Activated CD8-positive, alpha-beta memory T cell treated with anti-CD3 and anti-CD28 coated beads for 1 hour (primary cell): ENCODE measurements at places on chromosomes 7 and 10.

DNA sequence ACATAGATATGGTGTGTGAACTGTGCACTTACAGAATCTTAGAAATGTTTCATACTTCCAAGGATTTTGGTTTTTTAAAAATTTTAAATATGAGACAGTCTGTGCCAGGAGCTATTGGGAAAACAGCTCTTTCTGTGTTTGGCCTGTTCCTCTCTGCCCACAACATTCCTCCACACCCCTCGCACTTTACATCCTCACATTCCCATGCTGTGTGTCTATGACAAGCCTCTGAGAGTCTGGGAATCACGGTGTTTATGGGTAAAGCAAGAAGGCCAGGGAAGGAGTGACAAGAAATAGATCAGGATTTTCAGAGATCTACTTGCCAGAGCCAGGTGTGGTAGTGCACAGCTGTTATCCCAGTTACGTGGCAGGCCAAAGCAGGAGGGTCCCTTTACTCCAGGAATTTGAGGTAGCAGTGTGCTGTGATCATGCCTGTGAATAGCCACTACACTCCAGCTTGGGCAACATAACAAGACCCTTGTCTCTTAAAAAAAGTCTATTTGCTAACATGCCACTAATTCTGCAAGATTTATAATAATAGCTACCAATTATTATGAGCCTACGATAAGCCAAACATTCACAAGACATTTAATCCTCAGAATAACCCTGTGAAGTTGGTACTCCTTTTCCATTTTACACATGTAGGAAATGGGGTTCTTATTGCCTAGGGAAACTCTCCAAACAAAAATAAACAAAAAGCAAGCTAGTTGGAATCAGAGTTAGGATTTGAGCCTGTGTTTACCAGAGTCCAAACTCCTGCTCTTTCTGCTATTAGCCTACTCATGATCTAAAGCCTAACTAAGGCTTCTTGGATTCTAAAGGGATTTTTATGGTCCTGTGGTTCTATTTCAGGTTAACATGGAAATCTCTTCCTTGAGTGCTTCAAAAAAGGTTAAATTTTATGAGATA lies 168.3 kb upstream of the SP8 start:
- no peak for DNase-seq

DNA sequence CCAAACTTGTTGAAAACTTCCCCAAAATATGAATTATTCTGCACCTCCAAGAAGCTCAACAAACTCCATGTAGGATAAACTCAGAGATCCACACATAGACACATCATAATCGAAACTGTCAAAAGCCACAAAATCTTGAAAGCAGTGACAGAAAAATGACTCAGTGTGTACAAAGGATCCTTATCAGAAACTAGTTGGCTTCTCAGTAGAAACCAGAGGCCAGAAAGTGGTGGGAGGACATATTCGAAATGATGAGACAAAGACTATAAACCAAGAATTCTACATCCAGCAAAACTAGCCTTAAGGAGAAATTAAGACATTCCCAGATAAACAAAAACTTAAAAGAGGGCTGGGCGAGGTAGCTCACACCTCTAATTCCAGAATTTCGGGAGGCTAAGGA lies 38.5 kb downstream of the MCMBP start:
- DNase-seq: no peak

DNA sequence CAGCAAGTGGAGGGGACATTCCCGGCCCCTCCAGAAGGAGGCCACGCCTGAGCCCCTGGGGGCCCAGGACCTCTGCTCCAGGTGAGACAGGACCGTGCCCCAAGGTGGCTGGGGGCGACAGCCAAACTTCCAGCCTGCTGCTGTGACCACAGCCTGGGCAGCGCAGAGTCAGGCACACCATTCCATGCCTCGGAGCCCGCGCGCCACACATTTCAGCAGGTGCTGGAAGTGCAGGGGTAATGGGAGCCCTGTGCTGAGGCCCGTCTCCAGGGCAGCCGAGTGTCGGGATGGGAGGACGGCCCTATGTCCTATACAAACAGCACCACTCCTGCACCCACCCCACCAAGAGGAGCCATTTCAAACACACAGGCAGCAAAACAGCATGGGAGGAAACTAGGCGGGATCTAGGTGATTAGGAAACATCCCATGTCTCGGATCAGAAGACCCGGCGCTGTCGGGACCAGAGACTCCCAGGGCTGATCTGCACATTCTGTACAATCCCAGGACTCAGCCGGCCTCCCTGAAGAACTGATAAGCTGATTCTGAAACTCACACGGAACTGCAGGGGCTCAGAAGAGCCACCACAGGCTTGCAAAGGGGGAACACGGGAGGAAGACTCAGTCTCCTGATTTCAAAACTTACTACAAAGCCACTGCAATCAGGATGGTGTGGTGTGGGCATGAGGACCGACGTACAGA lies 272.3 kb downstream of the ELFN1 start:
- DNase-seq: no peak

DNA sequence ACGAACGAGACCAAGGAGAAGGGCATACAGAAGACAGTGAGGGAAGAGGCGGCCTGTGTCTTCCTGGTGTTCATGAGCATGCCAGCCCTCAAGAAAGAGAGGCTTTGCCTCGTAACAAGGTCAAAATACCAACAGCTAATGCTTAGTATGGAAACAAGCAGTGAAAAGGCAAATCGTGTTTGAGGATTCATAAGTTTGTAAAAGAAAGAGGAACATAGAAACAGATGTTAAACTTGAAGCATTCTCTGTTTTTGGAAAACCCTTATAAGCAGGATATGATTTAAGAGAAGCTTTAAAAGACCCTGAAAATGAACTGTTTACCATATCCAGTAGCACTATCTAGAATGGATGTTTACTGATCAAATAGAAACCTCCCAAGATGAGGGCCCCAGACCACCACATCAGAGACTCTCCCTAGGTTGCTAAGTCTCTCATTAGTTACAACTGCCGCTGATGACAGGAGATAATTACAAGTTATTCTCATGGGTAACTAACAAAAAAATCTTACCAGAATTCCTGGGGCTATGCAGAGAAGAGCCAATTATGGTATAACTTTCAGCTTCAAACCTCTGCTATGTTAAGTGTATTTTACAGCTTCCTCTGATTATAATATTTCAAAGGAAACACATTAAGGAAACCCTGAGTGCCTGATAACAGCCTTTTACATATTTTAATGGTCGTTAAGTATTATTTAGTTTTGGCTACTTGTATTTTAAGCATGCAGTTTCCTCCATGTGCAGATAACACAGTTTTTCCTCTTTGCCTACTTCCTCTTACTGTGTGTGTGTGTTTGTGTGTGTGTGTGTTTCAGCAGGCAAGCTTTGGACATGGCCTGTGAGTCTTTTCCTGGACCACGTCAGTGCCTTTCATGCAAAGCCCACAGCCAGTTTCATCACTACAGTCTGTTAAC lies 17.9 kb downstream of the JCAD start:
- DNase-seq: no peak

GRCh38 chr7:73703225-73703624 lies 16.2 kb downstream of the STX1A start:
- no peak for DNase-seq

GRCh38 chr10:58554316-58554715 lies 41.6 kb downstream of the BICC1 start:
- no peak for DNase-seq

DNA sequence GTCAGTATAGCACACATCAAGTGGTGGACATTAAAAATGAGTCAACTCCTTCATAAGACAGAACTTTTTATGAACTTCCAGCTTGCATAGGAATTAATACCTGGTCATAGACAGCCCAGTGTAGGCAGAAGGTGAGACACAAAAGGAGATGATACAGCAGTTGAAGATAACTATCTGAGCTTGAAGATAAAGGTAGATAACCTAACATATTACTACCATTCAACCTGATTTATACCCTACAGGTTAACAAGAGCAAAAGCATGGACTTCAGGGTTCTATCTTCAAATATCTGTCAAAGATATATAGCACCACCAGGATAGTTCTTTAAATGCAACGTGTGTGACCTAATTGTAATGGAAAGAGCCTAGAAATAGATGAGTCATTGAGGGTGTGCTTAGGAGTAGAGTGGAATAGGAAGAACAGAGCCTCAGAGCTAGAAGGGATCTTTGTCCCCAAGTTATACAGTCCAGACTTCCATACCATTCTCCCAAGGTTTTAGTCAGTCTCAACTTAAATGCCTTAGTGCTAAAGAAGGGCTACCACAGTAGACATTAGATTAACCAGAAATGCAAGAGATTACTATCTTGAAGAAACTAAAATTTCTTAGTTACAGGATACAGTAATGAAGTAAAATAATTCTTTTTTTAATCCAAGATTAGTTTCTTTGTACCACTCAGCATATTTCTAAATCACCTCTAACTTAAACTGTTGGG lies 9.2 kb downstream of the ZNF800 start:
- DNase-seq: no peak

GRCh38 chr7:46716926-46717325 lies 795.9 kb upstream of the IGFBP3 start:
- DNase-seq: no peak

GRCh38 chr7:3109311-3109915 lies 65.7 kb upstream of the CARD11 start:
- DNase-seq: no peak

- peak; percentile 16 for DNase-seq
Observed at GRCh38 chr10:97676770-97677581, 10.1 kb downstream of the AVPI1 start.

DNA sequence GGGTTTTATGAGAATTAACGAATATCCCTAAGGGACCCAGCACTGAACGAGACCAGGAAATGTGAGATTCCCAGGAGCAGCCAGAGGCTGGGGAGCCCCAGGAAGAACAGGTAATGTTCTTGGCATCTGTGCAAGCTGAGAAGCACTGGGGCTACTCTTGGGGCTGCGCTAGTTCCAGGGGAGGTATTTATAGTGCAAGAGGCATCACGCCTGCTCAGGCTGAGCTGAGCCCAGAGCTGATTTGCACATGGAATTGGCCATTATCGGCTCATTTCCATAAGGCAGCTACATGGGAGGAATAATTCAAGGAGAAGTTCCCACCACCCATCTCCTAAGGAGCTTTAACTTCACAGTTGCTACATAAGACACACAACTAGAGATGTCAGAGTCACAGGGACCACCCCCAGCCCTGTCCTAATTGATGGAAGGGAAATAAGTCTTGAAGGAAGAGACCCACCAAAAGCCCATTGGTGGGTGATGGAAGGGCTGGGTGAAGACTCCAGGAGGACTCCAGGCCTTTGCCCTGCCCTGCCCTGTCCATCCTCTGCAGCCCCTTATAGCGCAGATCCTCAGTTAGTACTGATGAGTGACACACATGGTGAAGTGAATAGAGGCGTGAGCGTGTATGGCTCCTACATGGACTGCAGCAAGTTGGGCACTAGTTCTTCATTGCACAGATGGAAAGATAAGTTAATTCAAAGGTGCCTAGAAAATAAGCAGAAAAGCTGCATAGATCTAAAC lies 178.9 kb downstream of the GRID1 start:
- no peak for DNase-seq

GRCh38 chr10:5466451-5467206 lies 32.7 kb downstream of the CALML5 start:
- no peak for DNase-seq

DNA sequence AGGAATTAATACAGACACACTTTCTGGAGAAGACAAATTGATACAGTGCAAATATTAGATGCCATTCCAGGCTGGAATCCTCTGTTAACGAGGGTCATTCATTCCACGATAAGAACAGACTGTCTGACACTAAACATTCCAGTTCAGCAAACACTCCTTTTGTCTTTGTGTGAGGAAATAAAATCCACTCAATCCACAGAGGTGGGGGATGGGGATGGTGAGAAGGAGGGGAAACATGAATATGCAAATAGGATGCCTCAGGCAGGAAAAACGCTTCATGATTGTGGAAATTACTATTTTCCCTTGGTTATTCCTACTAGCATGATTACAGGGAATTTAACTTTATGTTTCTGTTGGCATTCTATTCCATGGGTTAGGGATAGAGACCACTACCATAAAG lies 196.9 kb upstream of the CDCA7L start:
- DNase-seq: no peak

DNA sequence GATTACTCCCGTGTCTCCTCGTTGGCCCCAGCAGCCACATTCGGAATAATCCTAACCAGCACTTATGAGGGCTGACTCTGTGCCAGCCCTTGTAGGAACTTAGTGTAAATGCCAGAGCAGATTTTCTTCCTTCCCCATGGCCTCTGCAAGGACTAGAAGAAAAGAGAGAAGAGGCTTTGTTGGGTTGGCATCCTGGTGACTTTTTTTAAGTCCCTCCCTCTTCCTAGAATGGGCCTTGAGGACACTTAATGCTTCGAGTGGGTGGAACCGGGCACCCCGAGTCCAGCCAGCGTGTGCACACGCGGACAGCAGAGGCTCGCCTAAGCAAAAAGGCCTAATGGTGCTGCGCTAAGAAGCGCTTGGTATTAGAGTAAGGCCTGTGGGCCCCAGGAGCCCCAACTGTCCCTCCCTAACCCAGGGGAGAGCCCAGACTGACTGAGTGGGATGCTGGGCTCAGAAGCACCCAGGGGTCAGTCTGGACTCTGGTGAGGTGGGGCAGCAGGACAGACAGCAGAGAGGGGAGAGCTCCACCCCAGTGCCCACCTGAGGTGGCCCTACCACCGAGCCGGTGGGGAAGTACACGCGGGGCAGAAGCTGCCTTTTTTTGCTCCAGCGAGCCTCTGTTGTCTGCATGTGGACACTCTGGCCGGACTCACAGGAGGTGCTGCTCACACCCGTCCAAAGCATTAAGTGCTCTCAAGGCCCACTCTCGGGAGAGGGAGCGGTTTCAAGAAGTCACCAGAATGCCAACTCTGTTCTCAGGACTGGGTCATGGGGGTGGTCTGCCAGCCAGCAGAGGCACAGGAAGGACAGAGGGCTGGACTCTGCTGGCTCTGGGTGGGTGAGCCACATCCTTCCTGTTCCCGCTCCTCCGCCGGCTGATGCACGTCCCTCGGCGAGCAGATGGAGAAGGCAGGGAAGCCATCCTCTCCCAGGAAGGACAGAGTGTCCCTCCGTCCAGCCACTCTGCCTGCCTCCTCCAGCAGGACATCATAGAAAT lies 12.5 kb downstream of the ITPRIP start:
- DNase-seq: no peak

DNA sequence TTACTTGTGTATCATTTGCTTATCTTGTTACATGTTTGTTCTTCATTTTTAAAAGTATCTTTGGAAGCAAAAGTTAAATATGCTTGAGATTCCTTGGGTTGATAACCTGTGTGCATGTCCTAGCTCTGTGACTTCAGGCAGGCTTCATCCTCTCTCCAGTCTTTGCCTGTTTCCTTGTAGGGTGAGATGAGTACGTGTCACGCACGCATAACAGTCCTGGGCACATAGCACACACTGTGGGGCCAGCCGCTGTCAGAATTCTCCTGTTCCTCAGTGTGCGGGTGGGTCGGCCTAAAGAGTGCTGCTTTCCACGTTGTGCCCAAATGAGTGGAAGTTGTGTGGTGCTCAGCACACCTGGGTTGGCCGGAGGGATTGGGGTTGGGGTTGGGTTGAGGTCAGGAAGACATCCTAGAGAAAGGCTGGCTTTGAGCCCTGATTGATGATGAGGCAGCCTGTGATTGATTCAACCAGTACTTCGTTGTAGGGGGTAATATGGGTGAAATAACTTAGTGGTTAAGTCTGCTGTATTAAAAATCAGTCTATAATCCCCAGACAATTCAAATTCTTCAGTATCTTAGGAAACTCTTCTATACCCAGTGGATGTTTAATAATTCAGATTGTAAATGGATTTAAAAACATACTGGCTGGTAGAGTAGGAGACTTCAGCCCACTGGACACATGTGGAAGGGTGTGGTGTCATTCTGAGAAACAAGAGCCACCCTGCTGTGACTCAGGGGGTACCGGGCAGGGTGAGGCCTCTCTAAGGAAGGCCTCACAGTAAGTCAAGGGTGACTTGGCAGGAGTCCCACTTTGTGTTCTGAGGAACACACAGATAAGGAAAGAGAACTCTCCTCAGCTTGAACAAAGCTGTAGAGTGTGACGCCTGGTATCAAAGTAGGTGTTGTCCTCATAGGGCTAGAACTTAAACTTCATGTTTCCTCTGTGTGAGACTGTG lies 54.8 kb downstream of the DAGLB start:
- DNase-seq: no peak
